ENCODE measurements at places on chromosomes 6 and 20.

GRCh38 chr20:62814060-62814708 is 2.7 kb upstream of the COL9A3 start:
- DNase-seq, result no peak

DNA sequence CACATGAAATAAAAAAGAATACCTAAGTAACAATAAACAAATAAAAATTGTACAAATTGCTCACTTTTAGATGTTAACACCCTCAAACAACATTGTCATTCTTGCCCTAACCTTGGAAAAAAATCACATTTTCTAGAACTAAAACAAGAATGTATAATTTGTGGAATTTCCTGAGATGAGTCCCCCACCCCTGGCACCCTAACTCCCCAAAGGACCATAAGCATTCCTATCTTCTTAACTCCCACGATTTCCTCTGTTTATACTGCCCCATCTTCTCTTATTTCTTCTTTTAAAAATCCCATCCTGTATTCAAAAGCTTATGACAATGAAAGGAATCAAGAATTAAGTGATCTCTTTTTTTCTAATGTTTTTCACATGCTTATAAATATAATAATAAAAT is 70.9 kb downstream of the IBTK start:
- DNase-seq, result no peak

DNA sequence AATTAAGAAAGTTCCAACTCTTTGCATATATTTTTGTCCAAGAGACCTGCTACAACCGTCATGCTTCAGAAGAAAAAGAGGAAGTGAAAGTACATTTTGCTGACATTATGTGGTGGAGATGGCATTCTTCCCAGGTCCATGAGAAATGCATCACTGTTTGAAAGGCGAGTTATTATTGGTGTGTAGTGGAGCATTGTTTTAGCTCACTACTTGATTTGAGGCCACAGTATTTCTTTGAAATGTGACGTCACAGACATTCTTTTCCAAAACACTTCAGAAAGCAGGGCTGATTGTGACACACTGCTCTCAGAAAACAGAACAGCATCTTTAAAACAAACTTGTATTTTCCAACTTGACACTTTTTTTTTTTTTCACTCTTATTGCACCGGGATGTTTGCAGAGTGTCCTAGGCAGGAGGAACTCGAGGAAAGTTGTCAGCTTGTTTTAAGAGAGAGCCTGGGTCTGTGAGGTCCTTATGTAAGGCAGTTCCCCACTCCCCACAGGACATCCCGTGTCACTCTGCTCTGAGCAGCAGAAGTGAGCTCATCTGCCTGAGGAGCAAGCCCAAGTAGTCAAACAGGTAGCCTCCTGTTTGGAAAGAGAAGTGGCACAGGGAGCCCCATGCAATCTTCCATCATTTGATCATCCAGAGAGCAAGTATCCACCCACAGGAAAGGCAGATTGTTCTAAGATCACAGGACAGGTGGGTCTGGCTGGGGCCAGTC is 1.1 kb downstream of the SPTLC3 start:
- peak; percentile 46 for DNase-seq

DNA sequence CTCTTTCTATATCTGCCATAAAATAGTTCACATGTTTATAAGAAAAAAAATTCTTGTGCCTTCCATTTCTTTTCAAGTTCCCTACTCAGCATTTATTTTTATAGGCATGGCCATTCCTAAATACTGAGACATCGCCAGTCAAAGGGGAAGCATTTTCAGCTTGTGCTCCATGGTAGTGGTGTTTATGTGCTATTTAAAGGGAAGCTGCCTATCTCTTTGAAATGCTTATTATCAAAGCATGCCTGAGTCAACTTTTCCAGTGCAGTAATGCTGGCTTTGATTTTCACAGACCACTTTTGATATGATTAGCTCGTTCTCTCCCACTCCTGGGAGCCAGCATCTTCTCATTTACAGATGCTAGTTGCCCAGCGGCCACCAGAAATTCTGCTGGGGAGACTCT is 124.1 kb upstream of the RIN2 start:
- no peak for DNase-seq

DNA sequence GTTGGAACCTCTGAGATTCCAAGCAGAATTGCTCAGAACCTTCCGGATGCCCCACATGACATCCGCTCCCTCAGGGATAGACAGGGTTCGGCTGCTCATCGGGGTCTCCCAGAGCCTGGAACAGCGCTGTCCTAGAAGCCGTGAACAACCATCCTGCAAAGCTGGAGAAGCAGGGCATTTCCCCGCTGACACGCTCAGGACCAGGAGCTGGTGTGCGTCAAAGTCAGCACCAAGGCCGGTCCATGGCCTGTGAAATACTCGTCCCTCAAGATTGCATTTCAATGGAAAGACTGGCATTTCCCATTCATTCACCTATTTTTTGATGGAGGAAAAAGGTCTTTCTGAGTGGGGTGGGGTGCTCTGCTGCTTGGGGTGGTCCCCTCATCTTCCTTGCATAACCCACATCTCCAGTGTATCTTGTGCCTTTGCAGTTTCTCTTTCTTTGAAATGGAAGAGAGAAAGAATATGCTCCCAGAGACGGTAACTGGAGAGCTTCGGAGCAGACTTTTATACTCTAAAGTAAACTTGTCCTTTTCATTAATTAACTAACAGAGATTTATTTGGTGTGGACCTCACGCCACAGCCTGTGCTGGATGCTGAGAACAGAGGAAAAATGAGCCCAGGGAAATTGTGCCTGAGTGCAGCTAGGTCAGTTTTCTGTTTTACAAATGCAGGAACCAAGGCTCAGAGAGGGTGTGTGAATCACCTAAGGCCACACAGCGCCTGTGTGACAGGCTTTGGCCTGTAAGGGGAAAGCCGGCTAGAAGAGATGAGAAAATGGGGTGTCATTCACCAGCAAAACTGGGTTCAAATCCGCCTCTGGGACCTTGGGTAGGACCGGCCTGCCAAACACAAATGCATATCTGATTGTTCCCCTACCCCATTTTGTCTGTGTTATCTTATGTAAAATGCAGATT is 52.4 kb downstream of the RBM38 start:
- no peak for DNase-seq

DNA sequence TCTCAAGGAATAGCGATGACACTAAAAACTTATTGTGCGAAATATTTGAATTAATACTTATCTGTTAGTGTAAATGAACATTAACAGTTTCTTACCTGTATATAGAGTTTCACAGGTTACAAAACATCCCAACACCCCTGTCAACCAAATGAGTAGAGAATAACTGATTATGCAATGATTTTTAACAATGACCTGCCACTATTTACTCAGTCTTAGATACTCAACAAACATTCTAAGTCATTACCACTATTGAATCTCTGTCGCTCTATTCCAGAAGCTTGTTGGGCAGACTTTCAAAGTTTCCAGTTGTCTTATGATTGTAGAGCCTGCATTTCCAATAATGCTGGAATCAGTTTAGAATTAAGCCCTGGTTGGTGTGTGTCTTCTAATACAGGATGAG is 85.5 kb downstream of the RNF182 start:
- DNase-seq, result no peak

GRCh38 chr6:21048047-21048446 is 513.8 kb downstream of the CDKAL1 start:
- DNase-seq, result no peak

GRCh38 chr20:36010825-36011224 is 42.4 kb downstream of the CNBD2 start:
- DNase-seq, result no peak

Measured in stimulated activated naive B cell treated with anti-CD40 and anti-IgM and Interleukin-4, amounts not matched to agents 10 μg/mL and 1 μg/mL and 100 μg/mL, for 72 hours (primary cell).